Nucleus accumbens (tissue), 56 donors: ENCODE measurements at places on chromosomes 4 and X.

DNA sequence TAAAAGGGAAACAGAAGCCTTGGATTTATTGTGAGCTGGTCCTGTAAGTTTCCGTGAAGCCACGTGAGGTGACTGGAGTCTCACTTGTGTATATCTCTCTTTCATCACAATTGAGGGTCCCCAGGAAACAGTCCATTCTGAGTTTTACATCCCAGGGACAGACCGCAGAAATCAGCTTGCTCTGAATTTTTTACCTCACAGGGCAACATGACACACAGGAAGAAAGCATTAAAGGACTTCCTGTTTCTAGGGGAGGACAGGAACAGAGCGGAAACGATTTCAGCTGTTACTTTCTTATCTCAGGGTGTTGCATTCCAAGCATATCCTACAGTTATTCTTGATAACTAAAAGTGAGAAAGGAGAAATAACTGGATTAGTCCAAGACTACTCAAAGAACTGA, 553.5 kb downstream of the TRAM1L1 start:
- no peak for DNase-seq

DNA sequence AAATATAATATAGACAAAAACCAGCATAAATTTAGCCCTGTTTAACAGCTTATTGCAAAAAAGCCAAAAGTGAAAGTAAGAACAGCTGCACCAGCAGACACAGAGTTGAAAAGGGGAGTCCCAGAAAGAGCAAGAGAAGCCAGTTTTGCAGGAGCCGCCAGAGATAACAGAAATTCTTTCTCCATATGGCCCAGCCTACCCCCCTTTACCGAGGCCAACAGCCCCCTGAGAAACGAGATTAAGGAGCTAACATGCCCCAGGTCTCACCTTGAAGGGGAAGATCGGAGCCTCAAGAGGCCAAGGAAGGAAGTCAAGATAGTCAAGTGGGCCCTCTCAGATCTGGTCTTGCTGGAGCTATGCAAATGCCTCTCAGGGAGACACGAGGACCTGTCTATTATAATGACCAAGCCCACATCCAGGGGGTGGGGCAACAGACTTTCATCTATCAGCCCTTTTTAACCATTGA, 4.8 kb downstream of the ACOX3 start:
- no peak for DNase-seq

DNA sequence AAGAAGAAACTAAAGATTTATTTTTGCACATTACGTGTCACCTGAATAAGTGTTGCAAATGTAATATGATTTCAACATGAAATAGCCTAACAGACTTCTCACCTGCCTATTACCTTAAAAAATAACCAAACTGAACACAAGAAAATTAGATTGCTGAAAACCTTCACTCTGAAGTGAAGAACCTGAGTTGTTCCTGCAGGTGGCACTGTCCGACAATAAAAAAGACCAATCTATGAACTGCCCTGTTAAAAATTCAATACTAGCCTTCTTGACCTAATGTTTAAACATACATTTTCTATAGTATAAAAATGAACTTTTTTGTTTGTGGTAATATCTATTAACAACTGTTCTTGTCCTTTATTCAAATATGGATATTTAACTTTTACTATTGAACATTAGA, 69.2 kb upstream of the PNPLA4 start:
- DNase-seq: no peak

- DNase-seq: no peak
Measured at GRCh38 chr4:137025484-137026059, 506.7 kb downstream of the PCDH18 start.
